ENCODE measurements at places on chromosomes 2 and 18.

DNA sequence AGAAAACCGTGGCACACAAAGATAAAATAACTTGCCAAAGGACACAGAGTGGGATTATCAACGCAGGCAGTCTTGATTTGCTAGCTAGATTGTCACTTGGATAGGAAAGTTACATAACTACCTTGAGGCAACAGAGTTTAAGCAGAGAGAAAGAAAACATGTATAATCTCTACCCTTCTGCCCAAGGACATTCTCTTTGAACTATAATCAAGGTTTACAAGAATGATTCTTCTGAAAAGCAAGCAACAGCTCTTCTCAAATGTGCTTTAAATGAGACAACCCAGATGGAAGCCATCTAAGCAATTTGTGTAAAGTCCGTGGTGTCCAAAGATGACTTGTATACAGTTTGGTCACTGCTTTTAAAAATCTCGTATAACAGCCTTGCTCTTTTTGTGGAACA is 177.4 kb downstream of the CD226 start:
- DNase-seq, result no peak

GRCh38 chr2:1840046-1840445 is 95.7 kb upstream of the PXDN start:
- DNase-seq, result no peak

- DNase-seq, result no peak
These were observed 27.4 kb upstream of the SLC3A1 start for GRCh38 chr2:44247924-44248323.

DNA sequence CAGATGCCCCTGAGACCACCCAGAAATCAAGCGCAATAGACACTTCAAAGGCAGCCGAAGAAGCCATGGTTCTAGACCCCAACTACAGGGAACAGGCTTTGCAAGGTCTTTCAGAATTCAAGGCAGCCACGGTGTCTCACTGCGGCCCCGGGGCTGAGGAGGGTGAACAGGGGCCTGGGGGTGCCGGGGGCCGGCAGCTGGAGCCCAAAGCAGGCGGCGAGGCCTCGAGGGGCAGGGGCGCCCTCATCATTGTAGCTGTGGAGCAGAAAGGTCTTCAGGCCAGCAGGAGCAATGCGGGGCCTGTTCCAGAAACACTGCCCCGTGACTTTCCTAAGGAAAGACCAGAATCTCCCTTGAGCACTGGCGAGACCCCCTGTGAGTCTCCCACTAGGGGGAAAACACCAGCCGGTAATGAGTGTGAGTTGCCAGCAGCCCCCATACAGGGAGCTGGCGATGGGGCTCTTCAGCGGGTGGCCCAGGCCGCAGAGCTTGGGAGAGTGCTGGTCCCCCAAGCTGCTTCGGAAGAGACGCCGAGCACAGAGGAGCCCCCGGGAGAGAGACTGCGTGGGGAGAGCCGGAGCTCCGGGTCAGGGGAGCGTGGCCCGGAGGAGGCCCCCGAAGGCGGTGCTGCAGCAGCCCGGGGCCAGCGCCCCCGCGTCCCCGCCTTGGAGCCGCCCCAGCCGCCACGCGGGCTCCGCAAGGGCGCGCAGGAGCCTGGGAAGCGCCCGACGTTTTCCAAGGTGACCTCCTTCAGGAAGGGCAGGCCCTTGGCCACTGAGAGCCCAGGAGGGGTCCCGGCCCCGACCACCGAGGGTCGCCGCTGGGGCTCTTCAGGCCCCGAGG is 79.1 kb downstream of the ARHGEF4 start:
- no peak for DNase-seq

- DNase-seq, result no peak
These were observed 91.7 kb upstream of the LCLAT1 start for GRCh38 chr2:30355306-30355705.

GRCh38 chr2:217899231-217900009 is 103.4 kb downstream of the TNS1 start:
- DNase-seq, result peak; percentile 24

GRCh38 chr2:223692191-223692947 is 90.2 kb upstream of the SCG2 start:
- DNase-seq, result peak; percentile 26

- DNase-seq, result no peak
These were observed 45.2 kb upstream of the TTR start for GRCh38 chr18:31546476-31546875.

- DNase-seq, result no peak
These were observed 21.2 kb downstream of the ATIC start for GRCh38 chr2:215332872-215333595.

DNA sequence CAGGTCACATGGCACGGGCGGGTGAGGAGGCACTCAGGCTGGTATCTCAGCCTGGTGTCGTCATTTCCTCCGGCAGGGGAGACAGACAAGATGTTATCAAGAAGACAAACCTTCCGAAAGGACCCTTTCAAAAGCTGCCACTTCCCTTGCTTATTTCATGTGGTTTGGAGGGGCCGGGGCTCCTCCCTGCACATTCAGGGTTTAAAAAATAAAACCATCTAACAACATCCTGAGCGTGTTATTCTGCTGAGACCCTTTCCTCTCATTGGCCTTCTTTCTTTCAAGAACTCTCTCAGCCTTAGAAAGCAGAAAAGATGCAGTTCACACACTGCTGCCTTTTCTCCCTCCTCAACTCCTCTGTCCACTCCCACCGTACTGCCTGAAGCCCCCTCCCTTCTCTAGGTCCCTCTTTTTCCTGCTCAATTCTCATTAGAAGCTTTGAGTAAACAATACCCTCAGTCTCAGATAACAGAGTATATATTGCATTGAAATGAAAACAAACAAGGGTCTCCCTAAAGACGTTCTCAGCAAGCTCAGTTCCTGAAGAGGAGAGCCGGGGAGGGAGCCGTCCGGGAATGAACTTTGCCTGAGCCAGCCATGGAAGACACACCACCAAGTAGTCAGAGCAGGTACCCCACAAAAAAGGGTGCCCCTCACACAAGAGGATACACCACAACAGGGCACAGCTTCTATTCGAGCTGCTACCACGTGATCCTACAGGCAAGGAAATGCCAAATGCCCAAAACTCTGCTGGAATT is 9.7 kb downstream of the SMAD7 start:
- no peak for DNase-seq

DNA sequence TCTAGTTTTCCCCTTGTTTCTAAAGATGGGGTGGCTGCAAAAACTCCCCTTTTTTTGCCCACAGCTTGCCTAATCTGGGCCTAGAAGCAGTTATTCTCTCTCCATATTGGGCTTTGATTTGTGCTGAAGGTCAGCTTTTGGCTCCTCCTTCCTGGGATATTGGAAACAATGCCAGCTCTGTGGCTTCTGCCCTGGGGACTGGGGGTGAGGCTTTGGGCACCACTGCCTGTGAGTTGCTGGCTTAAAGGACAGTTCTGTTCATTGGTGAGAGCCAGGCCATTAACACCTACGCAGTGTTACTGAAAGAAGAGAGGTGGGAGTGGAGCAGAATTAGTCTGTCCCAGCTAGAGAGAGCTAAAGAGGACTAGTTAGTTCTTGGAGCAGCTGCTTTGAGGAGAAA is 4.3 kb downstream of the UBXN2A start:
- peak; percentile 13 for DNase-seq

DNA sequence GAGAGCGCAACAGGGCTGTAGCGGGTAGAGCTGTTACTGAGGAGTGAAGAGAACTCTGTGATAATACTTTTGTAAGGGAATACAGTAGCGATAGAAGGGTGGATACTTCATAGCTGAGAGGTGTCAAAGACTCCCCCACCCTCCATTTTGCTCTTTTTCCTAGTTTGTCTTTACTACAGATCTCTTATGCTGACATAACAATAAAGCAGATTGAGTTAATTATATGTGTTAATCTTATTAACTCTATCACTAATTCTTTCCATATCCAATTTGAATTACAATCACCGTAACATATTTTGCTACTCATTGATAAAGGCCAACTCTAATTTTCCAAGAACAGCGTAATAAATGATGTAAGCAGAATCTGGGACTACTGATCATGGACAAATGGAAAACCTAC is 57.1 kb downstream of the UGP2 start:
- no peak for DNase-seq

GRCh38 chr2:70132244-70133126 is 45.2 kb downstream of the PCBP1 start:
- peak; percentile 46 for DNase-seq

- no peak for DNase-seq
These were observed 287.4 kb downstream of the NOL4 start for GRCh38 chr18:33937270-33937816.

DNA sequence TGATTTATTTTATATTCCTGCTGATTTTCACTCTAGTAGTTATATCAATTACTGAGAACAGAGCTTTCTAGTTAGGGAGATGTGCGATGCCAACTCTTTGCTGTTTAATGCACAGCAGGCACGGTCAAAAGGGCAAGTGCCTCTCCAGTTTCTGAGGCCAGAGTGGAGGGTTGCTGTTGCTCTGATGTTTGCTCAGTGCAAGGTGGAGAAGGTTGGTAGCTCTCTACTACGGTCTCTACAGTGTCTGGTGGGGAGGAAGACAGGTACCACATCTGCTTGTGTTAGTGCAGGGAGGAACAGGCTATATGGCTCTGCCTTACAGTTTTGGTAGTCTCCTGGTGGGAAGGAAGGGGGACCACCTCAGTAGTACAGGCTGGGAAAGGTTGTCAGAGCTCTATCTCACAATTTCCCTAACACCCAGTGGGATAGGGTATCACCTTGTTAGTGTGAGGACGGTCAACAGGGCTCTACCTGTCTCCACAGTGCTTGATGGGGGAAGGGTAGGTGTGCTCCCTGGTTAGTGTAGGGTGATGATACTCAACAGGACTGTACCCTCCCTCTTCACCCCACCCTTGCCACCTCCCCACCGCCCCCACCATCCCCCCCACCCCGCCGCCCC is 85.9 kb downstream of the FANCL start:
- DNase-seq, result no peak

DNA sequence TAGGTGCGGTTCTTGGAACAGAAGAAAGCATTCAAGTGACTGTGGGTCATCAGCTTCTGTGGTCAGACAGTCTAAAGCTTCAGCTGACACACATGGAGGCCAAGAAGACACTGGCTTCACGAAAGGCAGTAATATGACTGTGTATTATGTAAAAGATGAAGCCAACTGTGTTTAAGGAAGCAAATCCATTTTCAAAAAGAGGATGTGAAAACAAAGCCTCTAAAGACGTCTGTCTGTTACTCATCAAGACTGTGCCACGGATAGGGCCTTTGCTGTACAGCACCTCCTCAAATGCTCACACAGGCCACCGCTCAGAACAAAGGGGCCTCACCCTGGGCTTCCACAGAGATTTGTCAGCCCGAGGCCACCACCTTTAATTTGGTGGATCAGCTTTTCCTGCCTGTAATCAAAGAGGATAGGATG is 21.1 kb upstream of the TMEM163 start:
- no peak for DNase-seq

- peak; percentile 15 for DNase-seq
These were observed 131.2 kb downstream of the TRIB2 start for GRCh38 chr2:12847694-12848575.

GRCh38 chr2:39164089-39164488 is 43.2 kb upstream of the SOS1 start:
- DNase-seq, result no peak

DNA sequence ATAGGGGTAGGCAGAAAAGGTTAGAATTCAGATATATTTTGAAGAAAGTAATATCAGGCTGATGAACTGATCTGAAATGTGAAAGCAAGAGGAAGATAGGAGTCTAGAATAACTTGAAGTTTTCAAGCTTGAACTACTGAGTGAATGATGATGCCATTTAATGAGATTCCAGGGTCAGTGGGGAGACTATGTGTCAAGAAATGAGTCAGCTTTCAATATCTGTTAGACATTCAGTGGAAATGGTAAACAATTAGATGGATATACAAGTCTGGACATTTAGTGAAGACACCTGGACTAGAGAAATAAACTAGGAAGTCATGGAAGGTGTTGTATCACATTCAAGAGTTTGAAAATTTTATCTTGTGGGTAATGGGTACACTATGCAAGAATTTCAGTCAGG is 326.9 kb downstream of the FSIP2 start:
- no peak for DNase-seq

GRCh38 chr2:206836722-206837121 is 71.3 kb downstream of the FASTKD2 start:
- no peak for DNase-seq

DNA sequence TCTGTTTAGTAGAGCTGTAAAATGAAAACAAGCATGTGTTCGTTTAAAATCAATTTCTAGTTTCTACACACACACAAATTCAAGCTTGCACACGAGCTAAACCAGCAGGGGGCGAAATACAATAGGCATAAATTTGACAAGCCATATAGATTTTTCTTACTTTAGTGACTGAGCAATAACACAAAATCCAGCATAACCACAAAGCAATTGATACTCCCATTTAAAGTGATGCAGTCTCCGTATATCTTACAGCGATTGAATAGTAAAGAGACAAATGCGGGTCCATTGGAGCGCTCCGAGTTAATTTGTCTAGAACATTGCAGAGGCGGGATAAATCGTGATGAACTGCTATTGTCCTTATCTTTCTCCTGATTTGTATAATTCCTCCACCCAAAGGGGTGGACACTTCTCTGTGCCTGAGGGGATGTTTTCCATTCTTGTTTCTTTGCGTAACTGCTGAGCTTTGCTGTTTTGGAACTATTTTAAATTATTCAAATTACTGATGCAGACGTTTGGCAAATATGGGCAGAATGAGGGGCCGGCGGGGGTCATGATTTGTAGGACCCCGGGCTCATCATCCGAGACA is 1.2 kb upstream of the AFTPH start:
- DNase-seq, result peak; percentile 40

- DNase-seq, result no peak
These were observed 228.5 kb downstream of the ALPK2 start for GRCh38 chr18:58400331-58400870.

DNA sequence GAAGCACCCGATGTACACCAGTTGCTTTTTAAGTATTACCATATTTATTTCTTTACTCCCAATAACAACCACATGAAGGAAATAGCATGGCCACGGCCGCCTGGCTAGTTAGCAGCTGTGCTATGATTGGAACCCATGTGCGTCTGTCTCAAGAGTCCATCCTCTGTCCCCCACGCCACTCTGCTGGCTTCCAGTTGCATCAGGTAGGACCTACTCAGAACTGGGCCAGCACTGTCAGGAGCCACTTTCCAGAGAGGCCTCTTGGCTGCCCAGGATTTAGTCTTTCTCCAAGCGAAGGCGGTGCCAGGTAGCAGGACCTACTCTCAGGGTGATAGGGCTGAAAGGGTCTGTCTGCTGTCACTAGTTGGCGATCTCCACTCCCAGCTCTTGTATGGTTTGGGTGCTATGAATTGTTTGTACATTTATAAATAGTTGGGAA is 22.1 kb downstream of the ASB18 start:
- no peak for DNase-seq

GRCh38 chr2:174621323-174621722 is 23.7 kb upstream of the WIPF1 start:
- DNase-seq, result no peak

- DNase-seq, result no peak
These were observed 209.3 kb downstream of the AKAIN1 start for GRCh38 chr18:4987452-4988405.

- DNase-seq, result no peak
These were observed 315.1 kb downstream of the MTX2 start for GRCh38 chr2:176584333-176584732.

GRCh38 chr18:37343542-37343851 is 222.1 kb downstream of the CELF4 start:
- no peak for DNase-seq
